ENCODE measurements at places on chromosomes 6 and 20.

DNA sequence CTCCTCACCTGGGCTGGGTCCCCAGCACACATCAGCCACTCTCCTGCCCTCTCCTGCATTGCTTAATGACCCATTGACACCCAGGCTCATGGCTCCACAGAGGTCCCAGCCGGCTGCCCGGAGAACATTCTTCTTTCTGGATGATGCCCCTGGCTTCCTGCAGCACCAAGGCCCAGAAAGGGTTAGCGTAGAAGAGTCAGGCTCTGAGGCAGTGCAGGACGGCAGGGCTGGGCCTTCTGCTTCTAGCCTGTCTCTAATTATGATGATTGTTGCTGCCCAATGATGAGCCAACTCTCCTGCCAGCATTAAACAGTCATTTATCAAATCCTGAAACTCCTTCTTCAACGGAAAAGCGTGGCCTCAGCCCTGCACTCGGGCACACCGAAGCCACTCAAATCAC lies 66.4 kb downstream of the ZNF217 start:
- no peak for DNase-seq

- no peak for DNase-seq
Measured at GRCh38 chr6:52310932-52311331, 26.4 kb upstream of the MCM3 start.

GRCh38 chr6:84583784-84584183 lies 180.6 kb downstream of the TBX18 start:
- no peak for DNase-seq

DNA sequence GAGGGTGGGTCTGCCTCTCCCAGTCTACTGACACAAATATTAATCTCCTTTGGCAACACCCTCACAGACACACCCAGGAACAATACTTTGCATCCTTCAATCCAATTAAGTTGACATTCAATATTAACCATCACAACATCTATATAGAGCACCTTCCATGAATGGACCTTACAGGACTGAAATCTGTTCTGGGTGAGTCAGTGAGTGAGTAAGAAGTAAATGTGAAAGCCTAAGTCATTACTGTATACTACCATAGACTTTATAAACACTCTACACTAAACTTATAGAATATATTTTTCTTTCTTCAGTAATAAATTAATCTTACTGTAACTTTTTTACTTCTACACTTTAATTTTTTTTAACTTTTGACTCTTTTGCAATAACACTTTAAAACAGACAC lies 993.8 kb upstream of the MAP3K7 start:
- no peak for DNase-seq

GRCh38 chr6:166939894-166940293 lies 16.5 kb downstream of the RNASET2 start:
- DNase-seq = no peak

DNA sequence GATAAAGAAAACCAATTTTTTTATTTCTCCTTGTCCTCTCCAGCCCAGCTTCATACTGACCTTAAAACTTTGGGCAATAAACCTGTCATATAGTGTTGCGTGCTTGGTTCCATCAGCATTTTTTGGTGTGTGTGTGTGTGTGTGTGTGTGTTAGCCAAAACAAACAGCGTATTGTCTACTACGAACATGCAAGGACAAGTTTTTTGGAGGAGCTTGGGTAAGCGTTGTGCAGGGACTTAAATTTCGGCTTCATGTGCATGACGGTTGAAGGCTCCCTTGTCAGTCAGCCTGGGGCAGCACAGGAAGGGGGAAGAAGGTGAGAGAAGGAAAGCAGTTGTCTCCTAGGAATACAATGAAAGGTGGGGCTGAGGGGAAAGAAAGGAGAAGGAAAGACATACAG lies 62.0 kb upstream of the PAX1 start:
- DNase-seq = no peak

GRCh38 chr6:108751282-108751681 lies 96.9 kb upstream of the ARMC2 start:
- no peak for DNase-seq

- no peak for DNase-seq
Measured at GRCh38 chr6:435441-436307, 44.1 kb downstream of the IRF4 start.

DNA sequence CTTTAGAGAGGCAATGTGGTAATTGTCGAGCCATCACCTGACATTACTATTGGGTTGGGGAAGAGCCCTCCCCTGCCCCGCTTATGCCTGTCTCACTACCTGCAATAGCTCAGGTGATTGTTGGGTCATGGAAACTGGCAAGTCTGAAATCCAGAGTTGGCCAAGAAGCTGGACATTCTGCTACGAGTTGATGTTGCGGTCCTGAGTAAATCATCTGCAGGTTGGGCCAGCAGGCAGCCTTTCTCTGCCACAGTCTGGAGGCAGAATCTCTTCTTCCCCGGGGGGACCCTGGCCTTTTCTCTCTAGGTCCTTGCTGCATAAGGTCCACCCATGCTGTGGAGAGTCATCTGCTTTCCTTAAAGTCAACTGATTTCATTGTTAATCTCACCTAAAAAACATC lies 142.4 kb downstream of the THBS2 start:
- DNase-seq = no peak

DNA sequence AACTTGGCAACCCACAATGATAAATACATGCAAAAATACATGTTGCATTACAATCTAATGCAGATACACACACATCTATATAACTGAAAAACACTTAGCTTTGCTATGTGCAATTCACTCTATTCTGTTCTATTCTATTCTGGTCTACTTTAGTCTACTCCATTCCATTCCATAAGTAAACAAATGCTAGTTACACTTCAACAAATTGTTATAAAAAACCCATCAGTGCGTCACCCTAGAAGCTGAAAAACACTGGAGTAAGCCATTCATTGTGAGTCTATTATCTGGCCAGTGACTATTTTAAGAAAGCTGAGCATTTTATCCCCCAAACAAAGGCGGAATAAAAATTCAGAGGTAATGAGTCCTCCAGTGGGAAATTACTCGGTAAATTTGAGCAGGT lies 315.7 kb upstream of the EPHA7 start:
- DNase-seq = no peak

DNA sequence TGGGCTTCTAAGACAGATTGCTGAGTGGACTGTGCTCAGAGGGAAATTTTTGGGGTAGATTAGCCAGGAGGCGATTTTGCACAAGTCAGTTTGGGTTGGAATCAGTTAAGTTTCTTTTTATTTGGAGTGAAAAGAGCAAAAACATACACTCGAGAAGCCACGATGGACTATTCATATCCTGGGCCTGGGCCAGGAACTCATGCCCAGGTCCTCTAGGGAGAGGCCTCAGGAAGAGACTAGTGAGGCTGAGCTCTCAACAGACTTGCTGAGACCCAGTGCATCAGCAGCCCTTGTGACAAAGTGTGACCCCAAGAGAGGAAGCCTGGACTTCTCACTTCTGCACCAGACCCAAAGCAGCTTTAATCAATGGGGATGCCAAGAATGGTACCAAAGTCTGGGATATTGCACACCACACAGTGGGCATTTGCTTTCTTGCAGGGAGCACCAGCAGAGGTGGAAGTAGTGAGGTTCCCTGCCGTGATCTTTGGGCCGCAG lies 61.6 kb upstream of the MAFB start:
- DNase-seq = no peak

- no peak for DNase-seq
Measured at GRCh38 chr6:24584382-24584720, 61.6 kb downstream of the KIAA0319 start.

- no peak for DNase-seq
Measured at GRCh38 chr6:89927791-89928550, 33.7 kb downstream of the GJA10 start.

DNA sequence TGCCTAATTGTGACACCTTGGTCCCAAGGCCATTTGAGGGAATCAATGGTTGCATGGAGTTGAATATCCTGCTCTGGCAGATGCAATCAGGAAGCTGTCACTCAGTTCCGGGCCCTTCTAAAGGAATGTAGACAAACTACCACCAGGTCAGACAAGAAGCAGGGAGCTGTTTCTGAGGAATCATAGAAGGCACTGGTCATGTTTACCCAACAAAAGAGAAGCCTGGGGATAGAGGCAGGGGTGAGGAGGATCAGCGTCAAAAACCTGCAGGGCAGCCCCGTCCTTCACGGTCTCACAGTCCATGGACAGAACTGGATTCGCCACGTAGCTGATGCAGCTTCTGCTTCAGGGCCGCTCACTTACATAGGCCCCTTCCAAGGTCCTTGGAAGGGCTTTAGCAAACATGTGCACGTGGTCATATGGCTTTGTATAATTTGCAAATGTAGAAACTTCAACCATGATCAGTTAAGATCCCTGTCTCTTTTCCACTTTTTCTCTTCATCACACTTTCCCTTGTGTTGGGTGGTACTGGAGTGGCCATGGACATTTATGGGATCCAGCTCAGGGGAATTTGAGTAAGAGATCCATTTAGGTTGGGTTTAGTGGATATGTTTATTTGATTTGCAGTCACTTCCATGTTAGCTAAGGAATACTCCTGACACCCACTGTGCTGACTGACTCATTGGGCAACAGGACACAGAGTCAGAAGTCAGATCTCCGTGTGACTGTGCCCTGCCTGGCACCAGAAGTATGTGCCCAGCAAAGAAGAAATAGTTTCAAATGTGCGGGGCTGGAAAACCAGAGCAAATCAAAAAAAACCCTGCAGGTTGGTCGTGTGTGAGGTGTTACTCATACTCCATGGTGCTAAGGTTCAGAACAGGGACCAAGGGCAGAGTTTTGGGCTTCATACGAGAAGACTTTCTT lies 60.0 kb upstream of the ZFAND3 start:
- DNase-seq = no peak

- no peak for DNase-seq
Measured at GRCh38 chr6:134416418-134417154, 98.7 kb upstream of the SGK1 start.

- DNase-seq = no peak
Measured at GRCh38 chr20:41054070-41054846, 25.6 kb downstream of the TOP1 start.

- DNase-seq = no peak
Measured at GRCh38 chr6:125766641-125767040, 17.2 kb downstream of the HEY2 start.

DNA sequence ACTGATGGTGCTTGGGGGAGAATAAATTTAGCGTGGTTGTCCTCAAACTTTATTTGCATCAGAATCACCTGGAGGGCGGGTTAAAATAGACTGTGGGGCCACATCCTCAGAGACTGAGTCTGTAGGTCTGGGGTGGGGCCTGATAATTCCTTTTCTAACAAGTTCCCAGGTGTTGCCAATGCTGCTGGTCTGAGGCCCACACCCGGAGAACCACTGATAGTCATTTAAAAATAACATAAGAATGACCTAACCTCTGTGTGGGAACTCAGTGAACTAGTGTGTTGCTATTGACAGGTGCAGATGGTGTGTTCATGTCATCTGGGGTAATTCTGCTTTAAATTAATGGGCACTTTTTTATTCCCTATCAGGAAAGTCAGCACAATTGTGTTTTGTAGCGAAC lies 64.8 kb downstream of the RTN4IP1 start:
- DNase-seq = no peak

DNA sequence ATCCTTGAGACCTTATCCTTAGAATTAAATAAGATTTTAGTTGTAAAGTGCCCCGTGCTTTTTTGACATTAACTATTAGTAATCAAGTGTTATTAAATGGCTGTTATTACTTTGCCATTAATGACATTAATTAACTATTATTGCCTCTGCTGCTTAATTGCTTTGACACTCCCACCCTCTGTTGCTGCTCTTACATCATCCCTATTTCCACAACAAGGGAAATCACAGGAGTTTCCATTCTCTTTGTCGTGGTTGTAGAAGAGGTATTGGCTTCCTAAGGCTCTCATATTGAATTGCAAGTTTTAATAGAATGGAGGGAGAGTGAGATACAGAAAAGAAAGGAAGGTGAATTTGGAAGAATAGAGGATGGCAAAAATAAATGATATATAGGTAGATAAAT lies 545.8 kb downstream of the MMUT start:
- no peak for DNase-seq

- DNase-seq = no peak
Measured at GRCh38 chr6:136980070-136980469, 58.0 kb downstream of the SLC35D3 start.

- no peak for DNase-seq
Measured at GRCh38 chr6:142902636-142903053, 42.3 kb downstream of the HIVEP2 start.

DNA sequence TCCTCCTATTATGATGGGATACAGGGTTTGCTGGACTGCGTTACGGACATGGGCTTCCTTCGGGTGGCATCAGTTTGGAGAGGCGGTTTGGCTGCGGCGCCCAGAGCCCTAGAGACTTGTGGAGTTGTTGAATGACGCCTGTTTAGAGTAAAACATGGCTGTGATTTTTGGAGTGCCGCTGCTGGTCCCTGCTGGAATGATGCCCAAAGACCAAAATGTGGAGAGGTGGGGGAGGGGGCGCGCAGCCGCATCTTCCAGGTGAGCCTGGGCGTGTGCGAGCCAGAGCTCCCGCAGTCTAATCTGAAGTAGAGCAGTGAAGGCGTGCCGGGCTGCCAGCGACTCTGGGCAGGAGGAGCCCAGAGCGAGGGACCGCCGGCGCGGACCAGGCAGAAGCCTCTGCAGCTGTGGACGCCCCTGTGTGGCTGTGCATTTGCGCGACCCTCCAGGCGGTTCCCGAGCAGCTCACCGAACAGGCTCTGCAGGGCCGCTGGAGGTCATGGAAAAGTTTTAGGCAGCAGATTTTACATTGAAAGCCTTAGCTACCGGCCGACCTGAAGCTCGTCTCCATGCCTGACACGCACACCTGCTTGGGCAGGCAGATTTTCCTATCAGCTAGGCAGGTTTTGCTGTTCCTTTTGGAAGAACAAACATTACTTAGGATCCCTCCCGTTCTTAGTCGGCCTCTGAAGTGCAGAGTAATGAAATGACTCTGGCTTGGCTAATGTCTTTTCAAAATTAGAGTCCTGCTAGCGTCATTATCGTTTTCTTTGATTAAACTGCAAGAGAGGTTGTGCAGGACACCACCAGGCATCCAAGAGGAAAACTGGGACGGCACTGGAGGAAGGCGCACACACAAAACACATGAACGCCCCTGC lies 298.2 kb downstream of the PHACTR1 start:
- no peak for DNase-seq

DNA sequence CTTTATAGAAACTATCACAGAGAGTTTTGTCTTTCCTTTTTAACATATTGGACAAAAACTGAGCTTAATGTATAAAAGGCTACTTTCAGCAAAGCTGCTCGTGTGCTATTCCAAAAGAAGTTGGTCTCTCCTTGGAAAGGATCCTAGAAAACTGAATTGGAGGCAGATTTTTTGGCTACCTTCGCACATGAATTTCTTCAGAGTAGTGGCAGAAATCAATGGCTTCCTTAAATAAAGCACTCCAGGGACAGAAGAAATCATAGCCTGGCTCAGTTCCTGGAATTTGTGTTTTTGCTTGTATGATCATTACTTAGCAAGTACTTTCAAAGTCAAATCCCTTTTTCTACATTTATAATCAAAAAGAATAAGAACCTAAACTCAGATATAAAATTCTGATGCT lies 780.3 kb downstream of the PHF3 start:
- DNase-seq = no peak

- DNase-seq = no peak
Measured at GRCh38 chr6:39152262-39152661, 37.3 kb upstream of the SAYSD1 start.

DNA sequence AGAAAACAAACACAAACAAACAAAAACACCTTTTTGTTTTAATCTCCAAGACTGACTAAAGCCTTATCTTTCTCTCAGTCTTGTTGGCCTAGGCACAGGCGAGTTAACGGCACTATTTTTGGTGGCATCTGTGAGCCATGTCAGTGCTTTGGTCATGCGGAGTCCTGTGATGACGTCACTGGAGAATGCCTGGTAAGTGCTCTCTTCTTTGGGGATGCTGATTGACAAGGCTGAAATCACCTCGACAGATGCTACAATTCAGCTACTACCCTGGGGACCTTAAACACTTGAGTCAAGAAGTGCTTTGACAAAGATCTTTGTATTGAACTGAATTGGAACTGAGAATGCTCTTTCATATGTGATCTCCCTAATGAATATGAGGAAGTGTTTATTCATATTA lies 384.1 kb downstream of the LAMA2 start:
- DNase-seq = no peak
